AG04449 (cell line): ENCODE measurements at places on chromosomes 2 and 18.

DNA sequence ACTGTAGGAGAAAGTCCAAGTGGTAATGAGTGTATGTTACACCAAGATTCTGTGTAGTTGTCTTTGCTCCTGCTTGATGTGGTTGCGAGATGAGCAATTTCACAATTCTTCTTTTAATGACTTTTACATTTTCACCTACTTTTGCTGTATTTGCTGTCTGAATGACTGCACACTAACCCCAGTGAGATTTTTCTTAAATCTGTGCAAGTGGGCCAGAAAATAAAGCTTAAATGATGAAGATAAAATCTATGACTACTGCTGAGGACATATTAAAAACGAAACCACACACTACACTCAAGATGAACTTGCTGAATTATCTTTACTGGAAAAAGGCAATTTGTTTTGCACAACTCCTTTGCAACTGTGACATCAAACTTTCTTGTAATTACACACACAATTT, 4.1 kb downstream of the LDAH start:
- no peak for DNase-seq

GRCh38 chr2:120323214-120323613, 22.7 kb upstream of the INHBB start:
- no peak for DNase-seq

DNA sequence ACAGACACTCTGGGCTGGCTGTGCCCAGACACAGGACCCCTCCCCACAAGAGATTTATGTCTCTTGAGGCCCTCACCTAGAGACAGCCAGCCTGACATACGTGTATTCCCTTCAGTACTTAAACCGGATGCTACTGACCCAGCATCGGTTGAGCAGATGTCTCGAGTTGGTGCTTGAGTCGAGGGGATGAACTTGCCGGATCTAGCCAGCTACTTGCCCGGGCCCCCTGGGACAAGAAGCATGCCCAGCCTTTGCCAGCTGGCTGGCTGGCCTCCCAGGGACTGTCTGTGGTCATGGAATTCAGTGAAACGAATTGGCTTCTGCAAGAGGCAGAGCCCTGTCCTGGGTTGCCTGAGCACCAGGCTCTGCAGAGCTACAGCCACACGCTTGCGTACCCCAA, 36.0 kb downstream of the DNMT3A start:
- DNase-seq: peak; percentile 31

- DNase-seq: no peak
These were observed 133.3 kb downstream of the CDH2 start for GRCh38 chr18:28043631-28044030.

GRCh38 chr2:239157771-239158170, 243.0 kb downstream of the HDAC4 start:
- DNase-seq: no peak

GRCh38 chr18:61371111-61371510, 37.9 kb downstream of the CDH20 start:
- no peak for DNase-seq

GRCh38 chr2:42930025-42930581, 137.7 kb upstream of the HAAO start:
- no peak for DNase-seq

- no peak for DNase-seq
These were observed 32.9 kb downstream of the C18orf63 start for GRCh38 chr18:74348581-74348980.

DNA sequence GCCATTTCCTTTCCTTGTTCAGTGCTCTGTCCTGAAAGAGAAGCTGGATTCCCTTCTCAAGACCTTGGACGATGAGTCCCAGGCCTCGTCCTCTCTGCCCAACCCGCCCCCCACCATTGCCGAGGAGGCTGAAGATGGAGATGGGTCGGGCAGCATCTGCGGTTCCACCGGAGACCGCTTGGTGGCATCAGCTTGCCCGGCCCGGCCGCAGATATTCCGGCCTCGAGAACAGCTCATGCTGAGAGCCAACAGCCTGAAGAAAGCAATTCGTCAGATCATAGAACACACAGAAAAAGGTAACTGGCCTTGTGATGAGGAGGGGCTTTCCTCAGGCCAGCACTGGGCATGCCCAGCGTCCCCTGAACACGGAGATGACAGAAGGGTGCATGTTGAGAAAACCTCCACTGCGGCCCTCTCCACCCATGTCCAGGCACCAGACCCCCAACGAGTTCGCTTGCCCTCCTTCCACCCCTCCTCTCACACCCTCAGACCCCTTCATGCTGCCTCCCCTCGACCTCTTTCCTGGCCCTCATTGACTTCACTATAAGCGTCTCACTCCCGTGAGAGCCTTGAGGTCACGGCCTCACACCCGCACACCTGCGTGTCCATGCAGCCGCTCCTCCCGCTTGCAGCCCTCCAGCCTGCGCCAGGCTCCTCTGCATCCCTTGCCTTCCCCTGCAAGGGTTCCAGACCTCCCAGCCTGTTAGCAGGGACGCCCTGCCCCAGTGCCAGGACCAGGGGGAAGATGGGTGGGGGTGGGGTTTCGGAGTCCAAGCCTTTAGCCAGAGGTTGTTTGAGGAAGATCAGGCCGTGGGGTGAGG, 95.0 kb downstream of the DGKD start:
- no peak for DNase-seq

DNA sequence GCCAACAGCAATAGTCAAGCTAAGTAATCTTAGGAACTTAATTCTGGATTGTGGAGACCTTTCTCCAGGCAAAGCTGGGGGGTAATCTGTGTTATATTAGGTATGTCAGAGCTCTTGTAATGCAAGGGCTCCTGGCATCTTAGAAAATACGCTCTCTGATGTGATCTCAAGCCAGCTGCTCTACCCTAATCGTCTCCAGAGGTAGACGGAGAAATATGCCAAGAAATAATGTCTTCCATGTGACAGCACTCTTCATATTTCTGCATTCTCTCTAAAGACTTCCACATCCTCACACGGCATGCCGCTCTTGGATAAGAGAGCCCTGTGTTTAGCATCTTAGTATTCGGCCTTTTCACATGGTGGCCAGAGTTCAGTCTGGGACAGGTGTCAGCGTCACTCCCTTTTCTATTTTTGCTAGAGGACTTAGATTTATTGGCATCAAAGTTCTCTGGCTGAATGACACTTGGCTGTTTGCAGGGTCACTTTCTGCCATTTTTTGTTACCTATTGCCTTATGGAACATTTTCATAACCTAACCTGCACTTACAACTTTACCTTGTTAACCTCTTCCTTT, 25.2 kb downstream of the CAPN13 start:
- no peak for DNase-seq

DNA sequence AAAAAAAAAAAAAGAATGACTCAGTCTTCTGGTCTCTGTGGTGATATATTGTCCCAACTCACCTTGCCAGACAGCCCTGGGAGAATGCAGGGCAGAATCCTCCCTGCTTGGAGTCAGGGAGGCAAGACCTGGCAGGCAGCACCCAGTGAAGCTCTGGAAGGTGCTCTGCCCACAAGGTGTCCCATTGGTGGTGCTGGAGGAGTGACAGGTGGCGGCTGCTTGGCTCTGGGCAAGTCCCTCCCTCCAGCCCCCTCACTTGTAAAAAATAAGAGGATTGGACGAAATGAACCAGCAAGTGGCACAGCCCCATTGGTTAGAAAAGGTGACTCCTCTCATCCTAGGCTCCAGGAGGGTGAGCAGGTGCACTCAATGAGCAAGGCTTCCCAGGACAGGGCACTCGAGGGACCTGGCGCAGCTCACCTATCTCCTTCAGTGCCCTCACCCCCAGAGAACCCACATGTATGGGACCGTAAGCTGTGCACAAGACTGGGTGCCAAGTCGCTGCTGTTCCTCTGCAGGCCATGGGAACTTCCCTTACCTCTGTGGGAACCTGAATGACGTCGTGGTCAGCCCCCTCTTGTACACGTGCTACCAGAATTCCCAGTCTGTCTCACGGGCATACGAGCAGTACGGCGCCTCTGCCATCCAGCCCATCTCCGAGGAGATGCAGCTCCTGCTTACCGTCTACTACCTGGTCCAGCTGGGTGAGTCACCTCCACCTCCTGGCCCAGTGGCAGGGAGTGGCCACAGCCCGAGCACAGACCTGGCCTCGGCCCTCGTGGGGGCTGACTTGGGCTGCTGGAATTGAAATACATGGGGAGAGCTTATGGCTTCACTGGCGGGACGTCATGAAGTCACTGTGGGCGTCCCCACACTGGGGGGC, 54.6 kb downstream of the GREB1 start:
- no peak for DNase-seq

DNA sequence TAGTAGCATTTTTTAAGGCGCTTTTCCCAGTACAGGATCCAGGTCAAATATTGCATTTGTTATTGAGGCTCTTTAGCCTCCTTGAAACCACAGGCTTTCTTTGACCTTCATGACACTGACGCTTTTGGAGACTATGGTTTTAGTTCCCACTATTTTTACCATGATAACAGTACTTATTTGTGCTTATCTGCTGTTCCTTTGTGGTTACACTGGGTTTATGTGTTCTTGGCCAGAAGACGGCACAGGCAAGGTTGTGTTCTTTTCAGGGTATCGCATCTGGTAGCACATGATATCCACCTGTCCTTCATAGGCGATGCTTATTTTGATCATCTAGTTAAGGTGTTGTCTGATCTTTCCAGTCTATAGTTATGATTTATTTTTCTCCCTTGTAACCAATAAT, 16.8 kb upstream of the MBOAT2 start:
- DNase-seq: no peak

DNA sequence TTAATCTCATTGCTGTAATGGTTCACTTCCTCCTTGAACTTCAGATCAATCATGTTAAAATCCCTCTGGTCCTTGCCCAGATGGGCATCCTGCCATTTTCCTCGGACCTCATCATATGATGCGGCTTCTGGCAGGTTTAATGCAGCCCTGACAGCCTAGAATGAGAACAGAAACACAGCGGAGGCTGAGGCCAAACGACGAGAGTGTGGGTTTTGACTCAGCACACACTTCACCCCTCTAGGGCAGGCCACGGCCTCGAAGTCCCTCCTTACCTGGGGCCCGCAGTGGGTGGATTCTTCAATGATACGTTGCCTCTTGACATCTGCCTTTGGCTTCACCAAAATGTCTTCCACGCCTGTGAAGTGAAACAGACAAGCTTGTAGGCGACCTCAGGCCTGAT, 56.8 kb downstream of the POLR1A start:
- DNase-seq: no peak

- no peak for DNase-seq
These were observed 76.2 kb upstream of the MFF start for GRCh38 chr2:227248876-227249275.

DNA sequence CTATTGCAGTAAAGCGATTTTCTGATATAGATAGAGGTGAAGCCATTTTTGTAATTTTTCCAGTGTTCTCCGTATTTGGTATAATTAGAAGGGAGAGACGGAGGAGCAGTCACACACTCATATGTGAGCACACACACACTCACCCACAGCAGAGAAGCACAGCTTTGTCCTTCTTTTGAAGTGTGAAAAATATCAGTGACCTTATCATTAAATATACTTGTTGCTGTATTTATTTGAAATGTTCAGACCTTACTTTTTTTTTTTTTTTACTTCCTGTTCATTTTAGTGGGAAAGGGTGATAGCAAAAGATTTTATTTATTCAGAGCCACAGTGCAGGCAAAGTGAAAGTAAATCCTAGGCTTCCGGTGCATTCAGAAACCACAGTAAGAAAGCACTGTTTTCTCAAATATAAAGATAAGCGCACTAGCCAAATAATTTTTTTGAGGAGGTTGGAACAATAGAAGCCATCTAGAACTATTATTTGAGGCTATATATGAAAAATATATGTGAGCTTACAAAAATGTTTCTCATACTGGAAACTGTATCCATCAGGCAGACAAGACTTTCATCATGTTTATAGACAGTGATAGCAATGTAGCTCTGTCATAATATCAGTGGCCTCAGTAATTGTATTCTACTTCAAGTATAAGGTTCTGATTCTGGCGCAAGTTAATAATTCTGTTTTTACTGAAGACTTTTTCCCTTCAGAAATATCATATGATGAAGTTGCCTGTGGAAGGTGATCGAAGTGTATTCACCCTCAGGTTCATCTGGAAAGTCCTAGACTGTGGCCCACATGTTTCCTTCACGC, 37.2 kb downstream of the TSHZ1 start:
- DNase-seq: no peak
